ENCODE measurements at places on chromosomes 16 and 17.

- DNase-seq = peak; percentile 8
Observed at GRCh38 chr16:77816293-77816692, 27.9 kb downstream of the VAT1L start.

- peak; percentile 44 for DNase-seq
Observed at GRCh38 chr17:75601057-75601987, 13.7 kb downstream of the MYO15B start.

- DNase-seq = peak; percentile 55
Observed at GRCh38 chr16:85461022-85461813, 151.9 kb upstream of the GSE1 start.

DNA sequence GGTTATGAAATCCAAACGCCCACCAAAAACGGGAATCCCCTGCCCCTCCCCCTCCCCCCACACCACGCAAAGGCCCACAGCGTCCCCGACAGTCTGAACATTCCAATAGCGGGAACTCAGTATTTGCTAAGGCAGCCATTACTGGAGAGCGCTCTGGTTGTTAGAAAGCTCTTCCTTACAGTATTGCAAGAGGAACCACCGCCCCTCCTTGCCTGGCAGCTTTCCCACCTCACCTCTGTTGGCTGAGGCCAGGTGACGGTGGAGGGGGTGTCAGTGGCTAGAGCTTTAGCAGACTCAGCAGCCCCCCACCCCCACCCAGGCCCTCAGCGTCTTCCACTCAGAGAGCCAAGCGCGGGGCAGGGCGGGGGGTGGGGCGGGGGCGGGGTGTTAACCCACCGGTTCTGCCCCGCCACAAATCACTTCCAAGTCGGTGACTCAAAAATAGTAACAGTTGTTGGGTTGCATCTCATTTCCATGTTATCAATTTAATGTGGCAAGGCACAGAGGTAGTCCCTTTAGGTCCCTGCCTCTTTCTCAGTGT, 2.2 kb upstream of the PLEKHH3 start:
- peak; percentile 54 for DNase-seq

GRCh38 chr16:87063543-87063942, 253.6 kb downstream of the C16orf95 start:
- DNase-seq = no peak

- DNase-seq = no peak
Observed at GRCh38 chr16:21526923-21527807, 72.2 kb upstream of the METTL9 start.

GRCh38 chr17:77437747-77438146, 297.0 kb downstream of the SEC14L1 start:
- no peak for DNase-seq

- no peak for DNase-seq
Observed at GRCh38 chr17:10821054-10821453, 16.8 kb downstream of the PIRT start.

- no peak for DNase-seq
Observed at GRCh38 chr17:65121368-65121767, 15.8 kb upstream of the RGS9 start.

GRCh38 chr16:50455288-50455845, 86.6 kb upstream of the BRD7 start:
- DNase-seq = no peak

DNA sequence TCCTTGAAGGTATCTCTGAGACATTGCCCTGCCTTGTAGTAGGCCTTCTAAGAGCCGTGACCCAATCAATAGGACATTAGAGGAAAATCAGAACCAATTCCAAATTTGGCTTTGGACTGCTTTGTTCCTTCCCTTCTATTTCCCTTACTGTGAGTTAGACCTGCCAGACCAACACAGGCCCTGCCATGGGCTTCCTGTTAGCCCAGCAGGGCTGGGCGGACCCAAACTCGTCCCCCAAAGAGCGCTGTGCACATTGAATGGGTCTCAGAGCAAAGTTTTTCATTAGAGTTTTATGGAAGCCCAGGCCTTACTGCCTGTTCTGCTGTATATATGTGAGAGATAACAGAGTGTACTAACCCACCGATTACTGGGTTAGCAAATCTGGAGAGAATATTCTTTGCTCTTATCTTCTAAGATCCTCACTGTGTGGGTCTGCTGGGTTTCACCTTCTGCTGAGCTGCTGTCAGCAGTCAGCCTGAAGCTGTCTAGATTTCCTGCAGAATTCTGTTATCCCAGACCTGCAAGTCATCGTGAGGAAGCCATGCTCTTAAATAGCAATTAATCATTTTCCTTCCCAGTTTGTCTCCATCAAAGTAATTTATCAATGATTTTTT, 5.7 kb downstream of the ARHGAP44 start:
- no peak for DNase-seq

- DNase-seq = no peak
Observed at GRCh38 chr17:34892461-34893249, 68.6 kb downstream of the CCT6B start.

DNA sequence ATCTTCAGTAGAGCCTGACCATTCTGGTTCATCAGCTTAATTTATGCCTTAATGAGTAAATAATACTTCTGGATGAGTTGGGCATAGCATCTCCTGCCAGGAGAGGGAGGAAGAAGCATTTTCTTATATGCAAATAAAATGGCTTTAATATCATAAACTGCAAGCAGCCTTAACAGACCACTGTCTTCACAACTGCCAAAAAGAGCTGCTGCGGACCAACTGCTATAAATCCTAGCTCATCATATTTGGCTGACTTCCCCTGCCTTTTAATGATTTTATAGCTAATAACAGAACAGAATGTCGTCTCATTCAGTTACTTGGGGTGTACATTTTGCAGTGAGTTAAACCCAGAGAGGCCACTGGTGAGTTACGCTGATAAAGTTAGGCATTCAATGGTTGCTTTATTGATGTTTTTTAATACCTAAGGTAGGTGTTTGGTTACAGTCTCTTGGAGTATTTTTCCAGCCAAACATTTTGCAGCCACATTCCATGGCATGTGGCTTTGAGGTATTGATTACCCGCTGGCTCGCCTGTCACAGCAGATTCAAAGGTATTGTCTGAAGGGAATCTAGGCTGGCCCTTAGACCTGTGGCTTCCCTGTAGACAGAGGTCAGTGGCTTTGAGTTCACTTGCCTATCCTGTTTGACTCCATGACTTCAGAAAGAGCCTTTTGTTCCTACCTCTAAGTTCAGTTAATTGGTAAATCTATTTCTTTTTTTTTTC, 16.4 kb downstream of the FAM20A start:
- DNase-seq = no peak

DNA sequence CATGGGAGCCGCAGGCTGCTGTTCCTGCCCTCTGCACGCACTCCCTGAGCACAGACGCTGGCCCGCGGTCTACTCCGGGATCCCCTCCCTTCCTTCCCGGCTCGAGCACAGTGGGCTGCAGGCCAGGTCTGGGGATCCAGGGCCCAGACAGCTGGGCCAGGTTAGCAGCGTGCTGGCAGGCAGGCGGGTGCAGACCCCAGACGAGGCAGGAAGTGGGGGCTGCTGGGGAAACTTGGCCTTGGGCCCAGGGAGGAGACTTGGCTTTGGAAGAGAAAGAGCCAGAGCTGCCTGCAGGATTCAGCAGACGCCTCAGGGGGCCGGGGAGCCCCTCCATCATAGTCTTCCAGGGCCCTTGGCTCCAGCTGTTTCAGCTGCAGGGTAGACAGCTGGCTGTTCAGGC, 30.2 kb upstream of the ABCC3 start:
- peak; percentile 20 for DNase-seq

DNA sequence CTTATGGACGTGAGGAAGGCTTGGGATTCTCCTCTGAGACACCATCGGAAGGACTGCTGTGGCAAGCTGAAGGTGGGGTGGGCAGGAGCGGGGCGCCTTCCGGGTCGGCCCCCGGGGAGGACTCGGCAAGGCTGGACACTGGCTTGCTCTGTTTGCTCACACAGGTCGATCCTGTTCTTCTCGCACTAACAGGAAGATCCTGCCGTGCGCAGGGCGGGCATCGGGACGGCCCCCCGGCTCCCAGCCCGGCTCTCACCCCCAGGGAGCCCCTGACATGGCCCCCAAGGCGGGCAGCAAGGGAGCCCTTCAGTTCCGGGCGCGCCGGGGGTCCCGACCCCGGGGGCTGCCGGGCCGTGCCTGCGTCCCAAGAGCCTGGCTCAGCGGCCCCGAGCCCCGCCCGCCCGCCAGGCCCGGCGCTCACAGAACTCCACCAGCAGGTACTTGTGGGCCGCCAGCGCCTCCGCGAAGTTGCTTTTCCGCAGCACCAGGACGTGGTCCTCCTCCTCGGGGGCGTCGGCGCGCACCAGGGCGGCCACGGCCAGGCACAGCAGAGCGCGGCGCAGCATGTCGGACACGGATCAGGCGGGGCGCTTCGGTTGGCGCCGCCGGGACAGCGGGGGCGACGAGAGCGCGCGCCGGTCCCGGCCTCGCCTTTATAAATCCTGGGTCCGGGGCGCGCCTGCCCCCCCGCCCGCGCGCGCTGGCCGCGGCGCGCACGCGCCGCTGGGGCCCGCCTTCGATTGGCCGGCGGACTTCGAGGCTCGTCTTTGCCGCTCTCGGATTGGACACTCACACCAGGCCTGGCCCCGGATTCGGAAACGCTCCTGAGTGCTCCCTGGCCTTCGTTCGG, at the start of gene P4HB:
P4HB (minus strand) TSS at position 630 of the 850 bp plus-strand sequence; CDS start at position 566, 64 bp downstream.
- DNase-seq = peak; percentile 15

GRCh38 chr16:79712276-79712675, 111.7 kb upstream of the MAF start:
- no peak for DNase-seq

GRCh38 chr17:31579265-31579664, 187.8 kb downstream of the RAB11FIP4 start:
- peak; percentile 68 for DNase-seq

GRCh38 chr16:58236831-58237230, 38.9 kb upstream of the CSNK2A2 start:
- DNase-seq = no peak

- peak; percentile 40 for DNase-seq
Observed at GRCh38 chr16:1997494-1998359, 8.0 kb downstream of the SYNGR3 start.

DNA sequence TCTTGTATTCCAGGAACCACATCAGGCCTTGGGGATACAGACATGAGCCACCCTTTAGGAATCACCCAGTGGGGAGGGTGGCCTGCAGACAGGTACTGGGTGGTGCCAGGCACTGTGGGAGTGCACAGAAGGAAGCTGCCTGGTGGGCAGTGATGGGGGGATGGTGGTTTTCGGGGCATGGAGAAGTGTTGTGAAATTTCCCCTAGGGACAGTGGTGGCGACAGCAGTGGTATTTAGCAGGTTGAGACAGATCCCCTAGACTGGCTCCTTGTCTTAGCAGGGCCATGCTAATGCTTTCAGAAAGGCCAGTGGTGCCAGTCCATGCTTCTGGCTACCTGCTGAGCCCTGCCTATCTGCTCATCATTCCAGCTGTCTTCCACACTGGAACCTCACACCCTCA, 129.6 kb downstream of the SPACA3 start:
- no peak for DNase-seq

DNA sequence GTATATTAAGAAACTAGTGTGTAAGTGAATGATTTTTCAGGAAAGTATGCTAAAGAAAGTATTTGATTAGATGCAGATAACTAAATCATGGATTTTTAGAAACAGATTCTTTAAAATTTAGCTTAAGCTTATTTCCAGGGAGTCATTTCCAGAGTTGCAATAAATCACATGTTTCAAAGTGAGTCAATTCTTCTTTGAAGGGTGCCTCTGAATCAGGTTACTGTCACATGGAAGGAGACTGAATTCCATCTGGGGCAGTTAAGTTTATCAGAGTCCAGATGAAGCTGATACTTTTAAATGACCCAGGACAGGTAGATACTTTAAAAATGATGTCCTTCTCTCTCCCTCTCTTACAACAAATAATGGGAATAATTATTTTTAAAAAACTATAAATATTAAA, 5.0 kb downstream of the MFSD11 start:
- no peak for DNase-seq

- DNase-seq = no peak
Observed at GRCh38 chr16:62568926-62569325, 532.7 kb upstream of the CDH8 start.

GRCh38 chr16:74322301-74322710, 25.7 kb downstream of the PSMD7 start:
- DNase-seq = peak; percentile 23

- DNase-seq = no peak
Observed at GRCh38 chr16:27641260-27641659, 91.3 kb downstream of the KATNIP start.

All from cardiac fibroblast (primary cell).